Fibroblast of skin of left quadriceps (primary cell): ENCODE measurements at places on chromosomes 11 and 22.

- no peak for DNase-seq
Measured at GRCh38 chr11:8296038-8296649, 32.5 kb upstream of the LMO1 start.

GRCh38 chr11:58647866-58648265 is 25.4 kb downstream of the CNTF start:
- no peak for DNase-seq

GRCh38 chr11:102234779-102235439 is 82.4 kb upstream of the BIRC3 start:
- DNase-seq, result no peak

DNA sequence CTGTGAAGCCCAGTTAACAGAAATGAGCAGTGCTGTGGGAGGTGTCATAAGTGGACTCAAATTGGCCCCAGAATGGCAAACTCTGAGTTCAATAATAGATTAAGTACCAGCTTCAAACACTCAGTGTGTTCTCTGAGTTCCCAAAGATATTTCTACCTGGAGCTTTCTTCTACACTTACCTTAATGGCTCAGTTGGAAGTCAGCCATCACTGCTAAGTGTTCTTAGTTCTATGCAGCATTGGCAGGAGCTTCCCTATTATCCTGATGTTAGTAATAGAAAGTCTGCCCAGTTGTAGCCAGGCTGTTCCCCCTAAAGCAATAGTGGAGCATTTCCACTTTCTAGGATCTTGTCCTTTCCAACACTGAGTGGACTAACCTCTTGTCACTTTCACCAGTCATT is 9.7 kb upstream of the PIK3IP1 start:
- DNase-seq, result no peak

- DNase-seq, result no peak
Measured at GRCh38 chr11:94533206-94533605, 10.5 kb upstream of the FUT4 start.

DNA sequence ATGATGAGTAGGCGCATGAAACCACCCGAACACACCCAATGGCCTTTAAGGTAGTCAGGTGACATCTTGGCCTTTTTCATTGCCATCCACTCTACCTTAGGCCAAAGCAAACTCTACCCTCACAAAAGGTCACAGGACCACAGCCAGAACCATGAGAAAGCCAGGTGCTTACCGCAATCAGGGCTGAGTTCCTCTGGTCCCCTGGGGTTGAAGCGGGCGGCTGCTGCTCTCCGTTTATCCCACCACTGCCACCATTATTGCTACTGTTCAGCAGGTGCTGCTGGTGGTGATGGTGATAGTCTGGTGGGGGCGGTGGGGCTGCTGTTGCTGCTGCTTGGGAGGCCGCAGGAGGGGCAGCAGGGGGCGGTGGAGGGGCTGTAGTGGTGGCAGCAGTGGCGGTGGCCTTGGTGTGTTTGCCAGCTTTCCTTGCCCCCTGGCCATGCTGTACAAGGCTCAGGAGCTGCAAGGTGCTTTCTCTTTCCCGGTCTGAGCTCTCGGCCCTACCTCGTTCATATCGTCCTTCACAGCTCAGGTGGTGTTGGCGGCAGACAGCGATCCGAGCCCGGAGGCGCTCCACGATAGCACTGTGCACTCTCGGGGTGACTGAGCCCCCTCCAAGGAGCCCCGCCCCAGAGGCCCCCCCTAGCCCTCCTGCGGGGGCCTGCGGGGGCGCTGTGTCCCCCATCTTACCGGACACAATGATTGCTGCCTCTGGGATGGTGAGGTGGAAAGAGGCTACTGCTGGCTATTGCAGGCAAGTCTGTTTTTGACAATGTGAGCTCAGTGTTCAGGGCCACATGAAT is 1.6 kb downstream of the MAML2 start:
- no peak for DNase-seq
